ENCODE measurements at places on chromosomes 12 and 14.
A peak's percentile ranks its signal among the peaks of the same experiment; 100 is the strongest.

DNA sequence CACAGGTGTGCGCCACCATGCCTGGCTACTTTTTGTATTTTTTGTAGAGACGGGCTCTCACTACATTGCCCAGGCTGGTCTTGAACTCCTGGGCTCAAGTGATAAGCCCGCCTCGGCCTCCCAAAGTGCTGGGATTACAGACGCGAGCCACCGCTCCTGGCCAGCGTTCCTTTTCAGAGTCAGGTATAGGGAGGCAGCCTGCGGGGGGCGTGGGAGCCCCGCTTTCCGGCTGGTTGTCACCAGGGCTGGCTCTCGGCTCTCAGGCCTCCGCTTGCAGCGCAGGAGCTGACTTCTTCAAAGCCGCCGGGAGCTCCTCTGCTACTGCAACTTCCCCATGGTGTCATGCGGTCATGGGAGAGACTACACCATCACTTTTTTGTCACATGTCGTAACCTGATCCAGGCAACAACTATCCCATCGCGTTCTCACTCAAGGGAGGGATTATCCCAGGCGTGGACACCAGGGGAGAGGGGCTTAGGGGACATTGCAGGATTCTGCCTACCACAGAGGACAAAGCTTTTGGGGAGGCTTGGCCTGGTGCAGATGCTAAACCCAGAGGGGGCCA lies 129.4 kb downstream of the SCARB1 start:
- no peak for DNase-seq

GRCh38 chr12:118409834-118410233 lies 33.5 kb downstream of the SUDS3 start:
- no peak for DNase-seq

- DNase-seq: no peak
These were observed 235.1 kb upstream of the PWP1 start for GRCh38 chr12:107450541-107450940.

DNA sequence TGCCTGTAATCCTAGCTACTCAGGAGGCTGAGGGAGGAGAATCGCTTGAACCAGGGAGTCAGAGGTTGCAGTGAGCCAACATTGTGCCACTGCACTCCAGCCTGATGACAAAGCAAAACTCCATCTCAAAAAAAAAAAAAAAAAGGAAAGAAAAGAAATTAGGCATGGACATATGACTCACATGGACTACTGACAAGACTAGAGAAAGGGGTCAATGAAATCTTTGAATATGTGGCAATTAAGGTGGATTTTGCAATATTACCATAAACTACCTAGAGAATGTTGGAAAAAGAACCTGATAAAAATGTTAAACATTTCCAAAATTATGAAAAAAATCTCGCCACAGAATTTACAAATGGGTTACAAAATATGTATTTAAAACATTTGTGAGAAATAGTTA lies 873.6 kb downstream of the C12orf50 start:
- DNase-seq: no peak

DNA sequence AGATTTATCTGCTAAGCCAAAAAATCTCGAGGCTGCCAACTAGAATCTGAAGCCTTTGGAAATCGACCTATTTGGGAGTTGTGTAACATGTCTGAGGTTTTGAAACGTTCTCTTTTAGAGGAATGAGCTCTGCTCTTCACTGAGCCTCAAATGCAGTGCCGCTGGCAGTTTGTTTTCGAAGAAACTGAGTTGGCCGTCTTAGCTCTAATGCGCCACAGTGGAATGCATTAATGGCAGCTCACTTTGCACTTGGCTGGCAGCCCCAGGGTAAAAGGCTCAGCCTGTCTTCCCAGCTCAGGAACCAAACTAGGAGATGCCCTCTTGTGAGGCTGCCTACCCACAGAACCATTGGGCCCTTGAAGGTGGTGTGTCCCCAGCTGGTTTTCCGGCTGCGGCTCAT lies 53.8 kb downstream of the SFSWAP start:
- no peak for DNase-seq

DNA sequence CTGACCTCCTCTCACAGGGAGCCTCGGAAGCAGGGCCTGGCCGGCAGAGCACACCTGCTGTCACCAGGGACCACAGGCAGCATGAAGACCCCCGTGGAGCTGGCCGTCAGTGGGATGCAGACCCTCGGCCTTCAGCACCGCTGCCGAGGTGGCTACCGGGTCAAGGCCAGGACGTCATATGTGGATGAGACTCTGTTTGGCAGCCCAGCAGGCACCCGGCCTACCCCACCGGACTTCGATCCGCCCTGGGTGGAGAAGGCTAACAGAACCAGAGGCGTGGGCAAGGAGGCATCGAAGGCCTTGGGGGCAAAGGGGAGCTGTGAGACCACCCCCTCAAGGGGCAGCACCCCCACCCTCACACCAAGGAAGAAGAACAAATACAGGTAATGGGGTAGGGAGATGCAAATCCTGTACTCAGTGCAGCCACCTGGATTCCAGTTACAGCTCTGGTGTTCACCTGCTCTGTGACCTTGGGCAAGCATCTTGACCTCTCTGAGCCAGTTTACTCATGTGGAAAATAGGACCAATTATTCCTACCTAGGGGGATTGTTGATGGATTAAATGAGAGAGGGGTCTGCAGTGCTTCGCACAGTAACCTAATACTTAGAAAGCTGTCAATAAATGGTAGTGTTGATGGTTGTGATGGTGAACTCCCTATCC lies 1.3 kb downstream of the RITA1 start:
- DNase-seq: no peak

- DNase-seq: no peak
These were observed 37.3 kb upstream of the EVL start for GRCh38 chr14:100027771-100028490.

DNA sequence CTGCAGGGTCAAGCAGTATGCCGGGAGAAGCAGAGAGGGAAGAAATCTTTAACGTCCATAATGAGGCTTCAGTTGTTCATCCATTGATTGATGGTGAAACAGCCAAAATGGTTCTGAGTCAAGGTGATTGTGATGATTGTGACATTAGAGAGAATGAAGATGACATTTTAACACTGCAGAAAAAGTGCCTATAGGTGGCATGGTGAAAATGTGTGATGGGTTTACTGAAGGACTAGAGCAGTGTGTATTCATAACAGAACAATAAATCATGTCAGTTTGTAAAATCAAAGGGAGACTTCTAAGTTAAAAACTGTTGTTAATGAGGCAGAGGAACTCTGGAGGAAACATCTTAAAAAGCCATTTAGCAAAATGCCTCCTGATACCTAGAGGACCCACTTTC lies 57.7 kb upstream of the CAND1 start:
- no peak for DNase-seq

DNA sequence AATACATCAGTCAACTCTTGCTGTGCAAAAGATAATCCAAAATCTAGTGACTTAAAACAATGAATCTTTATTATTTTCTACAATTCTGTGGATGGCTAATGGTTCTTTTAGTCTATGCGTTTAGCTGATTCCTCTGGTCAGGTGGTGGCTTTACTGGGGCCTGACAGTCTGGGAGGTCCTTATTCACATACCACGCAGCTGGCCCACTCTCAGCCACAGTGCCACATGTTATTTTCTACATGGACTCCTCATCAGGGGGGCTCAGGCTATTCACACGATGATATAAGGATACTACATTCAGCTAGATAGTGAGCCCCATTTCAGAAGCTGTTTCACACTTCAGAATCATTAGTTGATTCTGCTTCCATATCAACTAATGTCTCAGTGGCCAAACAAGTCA lies 287.5 kb upstream of the MGAT4C start:
- no peak for DNase-seq

DNA sequence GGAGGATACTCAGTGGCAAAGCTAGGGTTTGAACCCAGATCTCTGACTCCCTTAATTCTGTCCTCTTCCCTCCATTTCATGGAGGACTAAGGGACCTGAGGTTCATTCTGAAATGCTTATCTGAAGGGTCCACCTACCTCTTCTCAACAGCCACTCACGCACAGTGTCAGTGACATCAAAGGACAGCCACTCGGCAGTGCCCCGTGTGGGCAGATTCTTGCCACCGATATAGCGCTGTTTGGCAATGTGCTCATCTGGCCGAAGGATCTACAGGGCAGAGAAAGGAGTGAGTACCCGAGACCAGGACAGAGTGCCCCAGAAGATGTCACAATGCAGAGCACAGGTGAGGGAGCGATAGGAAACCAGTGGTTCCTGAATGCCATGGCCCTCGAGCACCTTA lies 10.8 kb downstream of the TGFB3 start:
- DNase-seq: no peak

DNA sequence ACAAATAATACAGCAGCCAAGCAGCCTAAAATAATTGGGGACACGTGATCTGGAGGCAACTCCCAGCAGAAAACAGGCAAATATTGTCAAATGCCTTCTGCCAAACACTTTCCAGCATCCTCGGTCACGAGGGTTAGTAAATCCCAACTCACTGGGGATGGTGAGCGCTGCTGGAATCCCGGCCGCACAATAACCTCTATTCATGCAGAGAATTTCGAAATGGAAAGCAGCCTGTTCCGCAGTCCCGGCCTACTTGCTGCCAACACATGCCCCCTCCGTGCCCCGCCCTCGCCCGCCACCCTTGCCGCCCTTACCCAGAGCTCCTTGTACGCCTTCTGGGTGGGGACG lies 62.2 kb downstream of the RFX4 start:
- peak; percentile 9 for DNase-seq

- DNase-seq: no peak
These were observed 14.5 kb upstream of the MAP1LC3B2 start for GRCh38 chr12:116544656-116545055.

DNA sequence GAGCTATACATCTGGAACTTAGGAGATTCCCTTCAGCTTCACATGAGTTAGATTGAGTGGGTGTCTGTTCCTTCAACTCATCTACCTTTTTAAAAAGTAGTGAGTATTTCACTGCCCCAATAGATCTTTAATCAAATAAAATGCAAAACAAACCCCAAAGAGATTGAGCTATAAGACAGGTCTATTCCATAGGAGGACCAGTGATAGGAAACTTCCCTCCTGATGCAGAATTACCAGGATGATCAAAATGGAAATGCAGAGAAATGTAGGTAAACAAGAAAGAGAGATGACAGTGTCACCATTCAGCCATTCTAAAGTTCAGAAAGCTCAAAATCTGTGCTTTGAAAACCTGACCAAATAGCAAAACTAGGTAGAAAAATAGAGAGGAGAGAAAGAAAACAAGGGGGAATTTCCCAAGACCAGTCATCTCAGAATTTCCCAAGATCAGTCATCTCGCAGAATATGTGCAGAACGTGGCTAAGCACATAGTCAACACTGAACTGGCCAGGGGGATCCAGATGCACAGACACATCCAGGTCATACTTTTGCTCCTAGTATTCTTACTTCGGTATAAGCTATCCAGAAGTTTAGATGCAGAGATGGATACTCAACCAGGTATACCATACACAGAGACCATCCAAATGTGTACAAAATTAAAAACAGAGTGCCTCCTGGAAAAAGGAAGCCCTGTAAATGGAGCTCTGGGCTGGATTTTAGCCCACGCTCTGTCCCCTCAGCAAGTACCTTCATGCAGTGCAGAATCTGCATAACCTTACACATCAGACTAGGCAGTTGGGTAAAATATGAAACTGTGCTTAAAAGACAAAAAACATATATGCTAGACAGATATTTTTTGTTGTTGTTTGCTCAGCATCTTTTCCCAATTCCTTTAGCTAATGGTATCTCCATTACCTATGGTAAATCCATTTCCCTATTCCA lies 27.4 kb downstream of the SLC41A2 start:
- no peak for DNase-seq

- no peak for DNase-seq
These were observed 240 bp downstream of the BTG1 start for GRCh38 chr12:92145481-92145730.

DNA sequence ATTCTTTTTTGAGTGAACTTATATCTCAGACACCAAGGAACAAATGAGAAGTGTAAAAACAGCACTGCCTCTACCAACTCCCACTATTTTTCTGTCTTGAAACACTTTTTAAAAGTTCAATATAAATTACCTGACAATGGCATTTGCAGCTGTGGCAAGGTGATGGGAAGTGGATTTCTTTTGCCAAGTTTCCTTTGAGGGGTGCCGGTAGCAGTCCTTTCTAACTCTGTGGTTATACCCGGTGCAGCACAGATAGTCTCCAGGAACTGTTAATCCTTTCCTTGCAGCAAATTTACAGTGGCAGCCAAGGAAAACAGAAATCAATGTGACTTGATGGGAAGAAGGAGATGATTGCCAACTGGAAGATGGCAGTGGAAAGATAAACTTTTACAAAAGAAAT lies 243.7 kb downstream of the BCAT1 start:
- DNase-seq: no peak

DNA sequence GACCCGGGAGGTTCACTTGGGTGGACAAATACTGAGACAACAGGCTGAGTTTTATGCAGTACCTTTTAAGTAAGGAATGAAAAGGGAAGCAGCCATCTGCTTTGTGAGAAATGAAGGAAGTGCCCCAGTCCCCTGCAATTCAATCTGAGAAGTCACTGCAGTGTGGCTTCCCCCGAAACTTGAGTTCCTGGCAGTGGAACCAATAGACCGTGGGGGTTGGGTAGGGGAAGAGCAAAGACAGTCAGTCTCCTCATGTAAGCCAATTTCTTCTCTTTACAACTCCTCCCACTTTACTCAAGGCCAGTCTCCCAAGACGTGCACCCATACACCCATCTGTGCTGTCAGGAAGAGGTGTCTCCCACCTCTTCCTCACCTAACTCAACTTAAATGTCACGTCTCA lies 206.5 kb downstream of the BCAT1 start:
- DNase-seq: no peak

GRCh38 chr12:64826234-64826633 lies 1.8 kb downstream of the TBC1D30 start:
- DNase-seq: peak; percentile 75

GRCh38 chr12:94152292-94153078 lies 4.1 kb downstream of the PLXNC1 start:
- DNase-seq: no peak

- DNase-seq: no peak
These were observed 744 bp downstream of the ATP5MC2 start for GRCh38 chr12:53674977-53675700.

DNA sequence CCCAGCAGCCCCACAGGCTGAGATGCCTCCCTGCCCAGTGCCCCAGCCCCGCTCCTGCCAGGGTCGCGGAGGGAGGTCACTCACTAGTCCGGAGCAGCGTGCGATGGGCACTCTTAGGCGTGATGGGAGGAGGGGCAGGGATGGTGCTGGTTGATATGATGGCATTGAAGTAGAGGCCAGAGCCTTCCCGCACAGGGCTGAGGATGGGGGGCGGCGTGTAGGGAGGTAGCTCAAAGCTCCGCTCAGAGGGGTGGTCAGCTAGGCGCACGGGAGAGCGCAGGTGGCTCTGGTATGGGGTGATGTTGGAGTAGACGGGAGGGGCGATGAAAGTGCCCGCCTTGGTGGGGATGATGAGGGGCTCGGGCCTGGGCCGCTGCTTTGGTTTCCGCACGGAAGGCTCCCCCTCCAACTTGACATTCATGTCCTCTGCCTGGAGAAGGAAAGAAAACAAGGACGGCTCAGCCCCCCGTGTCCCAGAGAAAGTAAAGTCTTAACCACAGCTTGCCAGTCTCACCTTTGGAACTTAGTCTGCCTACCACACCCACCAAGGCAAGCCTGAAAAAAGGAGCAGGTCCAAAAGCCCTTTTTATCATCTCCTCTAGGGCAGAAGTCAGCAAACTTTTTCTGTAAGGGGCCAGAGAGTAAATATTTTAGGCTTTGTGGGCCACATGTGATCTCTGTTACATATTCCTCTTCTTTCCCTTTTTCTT lies 15.5 kb upstream of the PNMA1 start:
- DNase-seq: no peak
